Stimulated activated CD8-positive, alpha-beta memory T cell treated with anti-CD3 and anti-CD28 coated beads, Interleukin-7, amount 100 ng/mL, for 48 hours (primary cell): ENCODE measurements at places on chromosomes 13 and 19.

- no peak for DNase-seq
These were observed 17.5 kb downstream of the ATP8B3 start for GRCh38 chr19:1794424-1795172.

GRCh38 chr13:90880790-90881189 lies 466.7 kb upstream of the MIR17HG start:
- DNase-seq: no peak

DNA sequence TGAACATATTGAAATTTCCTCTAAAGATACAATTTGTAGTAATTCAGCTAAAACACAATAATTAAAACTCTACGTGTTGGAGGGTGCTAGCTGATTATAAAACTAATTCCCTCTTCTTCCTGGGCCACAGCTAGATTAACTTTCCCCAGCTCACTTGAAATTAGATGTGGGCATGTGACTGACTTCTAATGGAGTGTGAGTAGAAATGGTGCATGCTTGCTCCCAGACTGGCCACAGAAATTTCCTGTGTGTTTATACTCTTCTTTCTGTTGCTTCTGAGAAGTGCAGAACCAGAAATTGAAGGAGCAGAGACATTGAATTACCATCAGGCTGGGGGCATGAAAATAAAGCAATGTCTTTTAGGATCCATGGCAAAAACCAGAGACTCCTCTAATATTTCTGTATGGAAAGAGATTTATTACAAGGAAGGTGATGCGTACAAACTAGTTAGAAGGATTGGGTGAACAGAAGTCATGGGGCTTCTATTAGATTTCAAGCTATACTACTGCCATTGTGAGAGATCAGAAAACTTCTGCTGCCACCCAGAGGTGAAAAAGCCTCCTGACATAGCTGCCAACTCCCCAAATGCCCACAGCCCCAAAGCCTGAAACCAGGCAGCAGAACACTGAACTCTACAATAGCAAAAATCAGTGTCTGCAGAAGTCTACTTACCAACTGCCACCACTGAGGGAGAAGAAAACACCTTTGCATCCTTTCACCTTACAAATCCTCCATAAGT lies 379.2 kb upstream of the MIR17HG start:
- DNase-seq: no peak

- no peak for DNase-seq
These were observed 2.9 kb downstream of the C13orf46 start for GRCh38 chr13:113970810-113971470.
